ENCODE measurements at places on chromosomes 12 and 14.

GRCh38 chr12:10339053-10339840 lies 31.6 kb downstream of the KLRD1 start:
- no peak for DNase-seq

DNA sequence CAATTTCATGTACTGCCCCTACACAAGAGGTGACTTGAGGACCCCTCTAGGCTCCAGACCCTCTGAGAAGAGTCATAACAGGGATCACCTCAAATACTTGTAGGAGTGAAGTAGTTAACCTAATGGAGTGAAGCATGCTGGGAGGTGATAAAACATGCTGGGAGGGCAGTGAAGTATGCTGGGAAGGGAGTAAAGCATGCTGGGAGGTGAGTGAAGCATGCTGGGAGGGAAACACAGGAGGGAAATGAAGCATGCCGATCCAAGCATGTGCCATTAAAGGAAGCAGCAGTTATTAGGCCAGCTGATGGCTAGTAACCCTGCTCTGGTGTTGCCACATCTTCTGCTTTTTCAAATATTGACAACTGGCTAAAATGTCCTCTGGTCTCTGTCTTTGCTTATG lies 70.7 kb upstream of the TRHDE start:
- no peak for DNase-seq

DNA sequence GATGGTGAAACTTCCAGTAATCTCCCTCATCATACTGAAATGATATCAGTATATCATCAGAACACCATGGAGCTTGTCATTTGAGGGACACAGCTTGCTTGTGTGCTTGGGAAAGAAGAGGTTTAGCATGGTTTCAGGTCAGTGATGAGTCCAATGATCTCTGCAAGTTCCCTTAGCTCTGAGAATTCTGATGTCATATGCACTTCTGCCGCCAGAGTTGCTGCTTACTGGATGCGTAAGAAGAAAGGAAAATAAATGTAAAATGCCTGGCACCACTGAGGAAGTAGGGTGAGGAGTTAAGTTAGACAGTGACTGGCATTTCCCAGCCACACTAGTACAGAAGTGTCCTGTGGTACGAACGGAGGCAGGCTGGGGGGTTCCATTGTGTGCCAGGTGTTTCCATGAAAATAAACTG lies 22.6 kb downstream of the PRKCH start:
- no peak for DNase-seq

DNA sequence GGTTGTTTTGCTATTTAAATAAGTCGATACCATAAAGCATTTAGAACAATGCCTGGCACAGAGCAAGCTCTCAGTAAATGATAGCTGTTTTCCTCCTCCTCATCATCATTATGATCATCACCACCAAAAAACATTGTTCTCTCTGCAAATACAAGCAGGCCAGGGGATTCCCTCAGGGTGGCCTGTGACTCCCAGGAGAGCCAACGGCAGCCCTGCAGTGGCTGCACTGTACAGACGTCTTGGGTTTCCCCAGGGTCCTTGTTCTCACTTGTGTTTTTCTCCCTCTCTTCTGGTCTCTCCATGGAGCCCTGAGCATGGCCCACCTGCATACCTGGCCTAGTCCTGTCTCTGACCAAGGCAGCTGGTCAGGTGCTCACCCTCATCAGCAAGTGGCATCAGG lies 290.9 kb upstream of the PWP1 start:
- no peak for DNase-seq

GRCh38 chr12:38161123-38162000 lies 155.2 kb upstream of the ALG10B start:
- DNase-seq: no peak

- no peak for DNase-seq
These were observed 8.5 kb upstream of the BICD1 start for GRCh38 chr12:32098112-32098511.
